Activated CD4-positive, alpha-beta T cell treated with anti-CD3 and anti-CD28 coated beads for 4 hours (primary cell): ENCODE measurements at places on chromosomes 16 and 17.
A peak's percentile ranks its signal among the peaks of the same experiment; 100 is the strongest.

- DNase-seq = no peak
Observed at GRCh38 chr17:72461757-72462156, 340.9 kb downstream of the SOX9 start.

- DNase-seq = no peak
Observed at GRCh38 chr16:29898804-29899515, 390 bp downstream of the SEZ6L2 start.

DNA sequence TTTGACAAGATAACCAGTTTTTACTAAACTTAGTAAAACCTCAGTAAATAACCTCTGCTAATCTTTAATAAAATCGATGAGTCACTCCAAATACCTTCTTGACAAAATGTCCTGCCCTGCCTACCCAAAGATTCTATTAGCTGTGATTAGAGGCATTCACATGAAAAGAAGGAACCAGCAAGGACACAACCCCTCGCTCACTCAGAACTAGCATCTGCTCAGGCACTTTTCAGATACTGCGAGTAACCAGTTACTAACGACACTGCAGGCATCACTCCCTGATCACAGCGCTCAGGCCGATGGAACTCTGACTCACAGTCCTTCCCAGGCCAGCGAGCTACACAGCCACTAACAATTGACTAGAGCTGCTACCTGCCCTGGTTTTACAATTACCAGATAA is 24.3 kb downstream of the PELP1 start:
- no peak for DNase-seq

DNA sequence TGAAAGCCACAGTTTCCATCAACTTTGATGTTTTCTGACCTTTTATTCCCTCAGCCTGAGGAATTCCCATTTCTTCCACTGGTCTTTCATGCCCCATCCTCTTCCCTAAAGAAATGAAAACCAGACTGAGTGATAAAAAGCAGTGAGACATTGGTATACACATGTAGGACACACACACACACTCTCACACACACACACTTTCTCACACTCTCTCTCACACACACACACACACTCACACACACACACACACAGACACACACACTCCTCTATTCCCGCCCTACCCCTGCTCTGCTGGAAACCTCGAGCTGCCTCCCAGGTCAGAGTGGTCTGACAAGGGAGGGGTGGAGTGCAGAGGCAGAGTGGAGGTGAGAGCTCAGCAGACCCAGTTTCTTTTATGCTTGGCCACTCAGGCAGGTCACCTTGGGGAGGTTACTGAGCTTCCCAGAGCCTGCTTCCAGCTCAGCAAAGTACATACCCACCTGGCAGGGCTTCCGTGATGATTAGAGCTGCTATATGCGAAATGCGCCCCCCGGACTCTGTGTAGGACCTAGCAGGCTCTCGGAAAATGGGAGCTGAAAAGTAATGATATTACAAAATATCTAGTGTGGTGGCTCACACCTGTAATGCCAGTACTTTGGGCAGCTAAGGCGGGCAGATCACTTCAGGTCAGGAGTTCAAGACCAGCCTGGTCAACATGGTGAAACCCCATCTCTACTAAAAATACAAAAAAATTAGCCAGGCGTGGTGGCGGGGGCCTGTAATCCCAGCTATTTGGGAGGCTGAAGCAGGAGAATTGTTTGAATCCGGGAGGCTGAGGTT is 30.7 kb downstream of the CCR7 start:
- no peak for DNase-seq

DNA sequence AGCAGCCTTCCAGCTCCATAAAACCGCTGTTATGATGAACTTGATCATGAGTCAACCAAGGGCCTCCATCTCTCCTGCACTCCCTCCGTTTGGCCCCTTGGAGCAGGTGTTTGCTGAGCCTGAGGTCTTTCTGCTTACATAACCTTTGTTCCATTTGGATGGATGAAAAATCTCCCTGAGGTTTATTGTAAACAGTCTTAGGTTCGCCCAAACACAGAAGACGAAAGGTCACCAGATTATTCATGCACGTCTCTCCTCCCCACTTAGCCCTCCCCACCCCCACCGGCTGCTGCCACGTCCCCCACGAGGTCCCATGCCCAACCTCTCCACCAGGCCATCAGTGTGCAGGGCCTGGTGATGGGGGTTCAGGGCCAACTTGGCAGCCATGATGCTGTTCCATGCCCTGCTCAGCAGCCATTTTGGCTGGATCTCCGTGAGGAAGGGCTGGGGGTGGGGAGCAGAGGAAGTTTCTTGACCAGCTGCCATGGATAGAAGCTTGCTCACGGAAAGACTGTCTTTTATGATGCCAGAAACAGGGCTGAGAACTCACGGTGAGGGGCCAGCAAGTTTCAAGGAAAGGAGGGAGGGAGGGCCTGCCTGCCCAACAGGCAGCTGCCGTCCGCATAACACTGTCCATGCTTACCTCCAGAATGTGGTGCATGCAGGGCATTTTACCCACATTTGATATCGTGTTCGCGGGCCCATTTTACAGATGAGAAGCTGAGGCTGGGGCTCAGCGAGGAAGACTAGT is 47.8 kb upstream of the FOXF1 start:
- no peak for DNase-seq

- DNase-seq = no peak
Observed at GRCh38 chr17:60508384-60508980, 17.6 kb downstream of the APPBP2 start.

DNA sequence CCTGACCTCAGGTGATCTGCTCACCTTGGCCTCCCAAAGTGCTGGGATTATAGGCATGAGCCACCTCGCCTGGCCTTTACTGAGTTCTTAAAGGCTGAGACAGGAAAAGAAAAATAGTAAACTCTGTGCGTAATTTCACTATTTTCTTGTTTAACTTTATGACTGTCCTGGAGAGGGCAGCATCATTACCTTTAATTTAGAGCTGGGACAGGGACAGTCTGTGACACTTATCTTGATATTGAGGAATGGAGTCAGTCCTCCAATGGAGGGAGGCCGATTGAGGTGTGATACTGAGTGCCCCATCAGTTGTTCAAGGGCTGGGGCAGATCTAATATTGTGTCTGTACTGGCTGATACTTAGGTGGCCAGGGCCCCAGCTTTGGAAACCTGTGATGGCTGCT is 21.5 kb upstream of the SPN start:
- DNase-seq = no peak

GRCh38 chr17:56497132-56497531 is 96.4 kb upstream of the NOG start:
- no peak for DNase-seq

DNA sequence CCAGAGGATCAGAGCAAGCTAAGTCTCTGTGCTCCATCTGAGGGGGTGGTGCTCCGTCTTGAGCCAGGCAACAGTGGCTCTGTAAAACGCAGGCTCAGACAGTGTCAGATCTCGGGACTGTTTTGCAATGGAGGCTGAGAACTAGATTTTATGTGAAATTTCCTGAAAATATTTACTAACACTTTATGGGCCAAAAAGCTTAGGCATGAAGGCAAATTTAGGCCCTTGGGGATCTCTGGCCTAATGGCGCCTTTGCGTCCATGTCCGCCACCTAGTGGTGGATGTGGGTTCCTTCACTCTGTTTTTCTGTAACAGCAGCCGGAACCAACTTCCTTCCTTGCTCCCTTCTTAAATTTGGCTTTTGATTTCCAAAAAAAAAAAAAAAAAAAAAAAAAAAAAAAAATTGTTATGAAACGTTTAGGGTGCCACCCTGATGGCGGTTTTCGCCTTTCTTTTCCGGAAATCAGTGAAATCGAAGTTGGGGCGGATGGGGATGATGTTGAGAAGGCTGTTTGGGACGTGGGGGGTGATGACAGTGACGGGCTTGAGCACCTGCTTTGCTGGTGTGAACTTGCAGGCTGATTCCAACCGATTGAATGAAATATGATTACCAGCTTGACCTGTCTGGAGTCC is 14.0 kb upstream of the ELAC2 start:
- peak; percentile 34 for DNase-seq

DNA sequence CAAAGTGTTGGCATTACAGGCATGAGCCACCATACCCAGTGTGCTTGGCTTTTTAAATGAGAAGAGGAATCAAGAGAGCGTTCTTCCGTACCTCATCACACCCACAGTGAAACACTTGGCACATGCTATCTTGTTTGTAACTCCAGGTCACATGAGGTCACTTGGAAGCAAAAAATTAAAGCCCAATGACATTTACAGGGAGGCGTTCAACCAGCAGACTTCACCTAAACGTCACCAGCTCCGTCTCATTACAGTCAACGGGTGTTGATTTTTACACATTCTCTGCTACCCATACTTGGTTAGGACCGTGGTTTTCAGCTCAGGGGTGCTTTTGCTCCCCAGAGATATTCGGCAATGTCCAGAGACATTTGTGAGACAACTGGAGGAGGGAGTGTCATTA is 127.0 kb downstream of the XYLT1 start:
- DNase-seq = no peak

GRCh38 chr17:27793168-27793905 is 7.0 kb downstream of the NOS2 start:
- DNase-seq = no peak

GRCh38 chr16:48284772-48285409 is 37.6 kb upstream of the ABCC11 start:
- no peak for DNase-seq

GRCh38 chr17:65557349-65558310 is 3.8 kb downstream of the AXIN2 start:
- DNase-seq = no peak

- no peak for DNase-seq
Observed at GRCh38 chr16:75251280-75252048, at the start of gene BCAR1. Gene BCAR1, minus strand, starts transcription at chr16:75251624. Its CDS starts 142 bp downstream, at chr16:75251482.

DNA sequence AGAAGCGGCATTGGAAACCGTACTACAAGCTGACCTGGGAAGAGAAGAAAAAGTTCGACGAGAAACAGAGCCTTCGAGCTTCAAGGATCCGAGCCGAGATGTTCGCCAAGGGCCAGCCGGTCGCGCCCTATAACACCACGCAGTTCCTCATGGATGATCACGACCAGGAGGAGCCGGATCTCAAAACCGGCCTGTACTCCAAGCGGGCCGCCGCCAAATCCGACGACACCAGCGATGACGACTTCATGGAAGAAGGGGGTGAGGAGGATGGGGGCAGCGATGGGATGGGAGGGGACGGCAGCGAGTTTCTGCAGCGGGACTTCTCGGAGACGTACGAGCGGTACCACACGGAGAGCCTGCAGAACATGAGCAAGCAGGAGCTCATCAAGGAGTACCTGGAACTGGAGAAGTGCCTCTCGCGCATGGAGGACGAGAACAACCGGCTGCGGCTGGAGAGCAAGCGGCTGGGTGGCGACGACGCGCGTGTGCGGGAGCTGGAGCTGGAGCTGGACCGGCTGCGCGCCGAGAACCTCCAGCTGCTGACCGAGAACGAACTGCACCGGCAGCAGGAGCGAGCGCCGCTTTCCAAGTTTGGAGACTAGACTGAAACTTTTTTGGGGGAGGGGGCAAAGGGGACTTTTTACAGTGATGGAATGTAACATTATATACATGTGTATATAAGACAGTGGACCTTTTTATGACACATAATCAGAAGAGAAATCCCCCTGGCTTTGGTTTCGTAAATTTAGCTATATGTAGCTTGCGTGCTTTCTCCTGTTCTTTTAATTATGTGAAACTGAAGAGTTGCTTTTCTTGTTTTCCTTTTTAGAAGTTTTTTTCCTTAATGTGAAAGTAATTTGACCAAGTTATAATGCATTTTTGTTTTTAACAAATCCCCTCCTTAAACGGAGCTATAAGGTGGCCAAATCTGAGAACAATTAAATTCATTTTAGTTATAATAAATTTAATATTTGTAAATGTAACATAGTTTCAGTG is 1.7 kb downstream of the HEXIM1 start:
- DNase-seq = peak; percentile 17

GRCh38 chr17:64229815-64230728 is 33.0 kb downstream of the TEX2 start:
- no peak for DNase-seq

- DNase-seq = no peak
Observed at GRCh38 chr16:47712276-47713224, 251.4 kb downstream of the PHKB start.

DNA sequence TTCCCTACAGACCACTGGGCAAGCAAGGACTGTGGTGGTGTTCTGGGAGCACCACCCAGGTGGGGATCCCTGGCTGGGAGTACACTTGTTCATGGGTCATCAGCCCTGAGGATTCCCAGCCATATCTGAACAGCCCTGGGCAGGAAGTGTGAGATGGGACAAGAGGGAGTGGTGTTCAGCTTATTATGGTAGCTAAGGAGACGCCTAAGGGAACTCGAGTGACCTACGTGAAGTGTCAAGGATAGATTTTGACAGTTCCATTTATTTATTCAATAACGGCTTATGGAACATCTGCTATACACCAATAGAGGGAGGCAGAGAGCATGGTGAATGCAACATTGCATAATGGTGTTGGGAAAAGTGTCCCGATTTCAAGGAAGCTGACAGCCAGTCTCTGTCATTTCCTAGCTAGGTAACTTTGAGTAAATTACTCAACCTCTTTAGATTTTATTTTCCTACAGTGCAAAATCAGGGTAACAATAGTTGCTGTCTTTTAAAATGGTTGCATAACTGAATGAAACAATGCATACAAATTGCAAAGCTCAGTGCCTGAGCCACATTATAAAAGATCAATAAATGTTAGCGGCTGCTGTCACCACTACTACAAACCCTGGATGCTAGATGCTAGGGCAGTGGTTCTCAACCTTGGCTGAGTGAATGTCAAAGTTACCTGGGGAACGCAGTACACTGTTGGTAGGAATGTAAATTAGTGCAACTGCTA is 534.1 kb downstream of the GRIN2A start:
- no peak for DNase-seq

- no peak for DNase-seq
Observed at GRCh38 chr17:32693194-32693897, 183.6 kb downstream of the MYO1D start.

DNA sequence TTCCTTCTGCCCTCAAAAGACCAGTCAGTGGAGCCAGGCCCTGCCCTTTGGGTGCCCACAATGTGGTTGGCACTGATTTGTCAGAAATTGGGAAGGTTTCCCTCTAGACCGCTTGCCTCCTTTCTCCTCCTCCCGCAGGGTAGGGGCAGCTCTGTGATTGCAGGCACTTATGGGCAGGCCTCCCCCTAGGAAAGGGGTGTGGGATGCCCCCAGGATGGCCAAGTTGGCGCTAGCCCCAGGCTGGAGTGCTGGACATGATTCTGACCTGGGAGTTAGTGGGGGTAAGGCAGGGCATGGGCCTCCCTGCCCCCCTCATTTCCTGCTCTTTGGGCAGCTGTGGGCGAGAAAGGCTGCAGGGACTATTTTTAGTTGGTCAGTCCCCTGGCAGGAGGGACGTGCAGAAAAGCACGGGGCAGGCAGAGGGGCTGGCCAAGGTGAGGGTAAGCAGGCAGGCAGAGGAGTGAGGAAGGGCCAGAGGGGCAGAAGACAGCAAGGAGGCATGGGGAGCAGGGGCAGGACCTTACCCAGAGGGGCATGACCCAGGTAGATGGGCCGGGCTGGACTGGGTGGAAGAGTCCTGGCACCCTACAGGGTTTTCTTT is 3.3 kb downstream of the RARA start:
- DNase-seq = no peak

- DNase-seq = no peak
Observed at GRCh38 chr16:15874745-15875314, 13.6 kb downstream of the CEP20 start.

DNA sequence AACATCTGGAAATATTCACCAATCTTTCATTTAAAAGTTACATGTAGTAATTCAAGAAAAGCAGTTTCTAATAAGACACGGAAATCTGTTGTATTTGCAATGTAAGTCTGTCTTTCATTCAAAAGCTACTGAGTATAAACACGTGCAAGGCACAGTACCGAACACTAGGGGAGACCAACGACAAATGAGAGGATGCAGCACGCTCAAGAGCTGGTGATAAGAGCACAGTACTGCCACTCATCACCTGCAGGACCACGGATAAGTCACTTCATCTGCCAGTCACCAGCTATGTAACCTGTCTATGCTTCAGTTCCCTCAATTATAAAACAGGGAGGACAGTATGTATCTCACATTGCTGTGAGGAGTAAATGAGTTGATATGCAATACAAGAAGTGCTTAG is 67.1 kb downstream of the CLEC18A start:
- DNase-seq = peak; percentile 8
